ENCODE measurements at places on chromosomes 11 and 22.

DNA sequence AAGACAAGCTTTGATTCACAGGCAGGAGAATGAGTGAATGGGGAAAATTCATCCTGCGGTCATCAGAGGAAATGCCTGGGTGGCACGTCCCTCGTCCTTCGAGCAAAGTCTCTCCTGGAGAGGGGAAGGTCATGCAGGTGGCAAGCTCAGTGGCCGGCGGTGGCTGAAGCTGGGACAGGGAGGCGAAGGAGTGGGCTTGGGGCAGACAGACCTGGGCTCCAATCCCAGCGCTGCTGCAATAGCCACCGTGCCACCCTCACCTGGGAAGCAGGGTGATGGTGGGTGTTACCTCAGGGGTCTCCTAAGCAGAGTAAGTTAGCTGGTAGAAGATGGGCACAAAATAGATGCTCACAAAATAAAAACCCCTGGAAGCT lies 22.4 kb upstream of the CACNG2 start:
- no peak for DNase-seq

GRCh38 chr22:31045900-31046538 lies 35.1 kb upstream of the SMTN start:
- no peak for DNase-seq

DNA sequence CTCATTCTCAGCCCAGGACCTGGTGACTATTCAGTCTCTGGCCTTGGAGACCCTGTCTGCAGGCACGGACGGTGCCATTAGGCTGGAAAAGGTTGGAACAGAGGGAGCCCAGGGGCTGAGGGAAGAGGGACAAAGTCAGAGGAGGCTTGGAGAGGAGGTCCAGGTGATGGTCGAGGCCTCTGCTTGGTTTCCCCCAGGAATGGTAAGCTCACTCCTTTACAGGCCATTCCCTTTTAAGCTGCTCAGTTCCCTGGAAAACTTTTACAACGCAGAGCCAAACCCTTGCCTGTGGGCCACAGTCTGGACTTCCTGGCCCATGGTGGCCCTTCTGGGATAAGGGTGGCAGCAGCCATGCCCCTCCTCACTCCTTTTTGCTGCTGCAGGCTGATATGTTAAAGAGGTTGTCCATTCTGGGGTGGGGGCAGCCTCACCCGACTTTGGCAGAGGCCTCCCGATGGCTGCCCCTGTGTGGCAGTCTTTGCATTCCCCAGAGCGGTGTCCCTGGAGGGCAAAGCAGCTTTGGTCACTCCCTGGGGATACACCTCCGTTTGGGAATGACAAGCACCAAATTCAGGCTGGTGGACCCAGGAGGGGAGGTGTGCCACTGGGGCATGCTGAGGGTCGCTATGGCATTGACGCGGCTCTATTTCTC lies 34.0 kb upstream of the RFPL3 start:
- DNase-seq: no peak

DNA sequence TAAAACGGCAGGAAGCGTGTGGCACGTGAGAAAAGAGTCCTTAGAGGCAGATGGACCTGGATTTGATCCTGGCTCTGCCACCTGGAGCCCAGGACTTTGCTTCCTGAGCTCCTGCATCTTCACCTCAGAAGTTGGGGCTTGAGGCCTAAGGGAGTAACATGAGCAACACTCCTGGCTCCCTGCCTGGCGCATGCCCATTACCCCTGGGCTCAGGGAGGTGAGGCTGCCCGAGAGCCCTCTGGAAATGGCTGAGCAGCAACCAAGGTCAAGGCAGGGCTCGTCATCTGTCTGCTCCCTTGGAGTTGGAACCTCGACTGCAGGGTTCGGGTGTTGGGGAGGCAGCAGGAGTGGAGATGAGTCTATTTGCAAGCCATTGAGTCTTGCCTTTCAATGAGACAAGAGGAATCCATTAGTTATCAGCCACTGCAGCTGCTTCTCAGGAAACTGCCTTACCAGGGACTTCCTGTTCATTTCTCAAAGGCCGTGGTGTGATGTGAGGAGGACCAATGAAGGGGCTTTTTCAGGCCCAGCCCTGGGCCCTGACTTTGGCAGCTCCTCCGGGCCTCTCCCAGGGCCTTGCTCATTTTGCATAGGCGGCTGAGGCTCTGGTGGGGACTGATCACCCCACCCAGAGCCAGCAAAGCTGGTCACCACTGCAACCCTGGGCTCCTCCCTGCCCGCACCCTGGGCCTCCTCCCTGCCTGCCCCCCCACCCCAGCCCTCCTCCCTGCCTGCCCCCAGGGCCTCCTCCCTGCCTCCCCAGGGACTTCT lies 6.4 kb downstream of the FADS2 start:
- no peak for DNase-seq

DNA sequence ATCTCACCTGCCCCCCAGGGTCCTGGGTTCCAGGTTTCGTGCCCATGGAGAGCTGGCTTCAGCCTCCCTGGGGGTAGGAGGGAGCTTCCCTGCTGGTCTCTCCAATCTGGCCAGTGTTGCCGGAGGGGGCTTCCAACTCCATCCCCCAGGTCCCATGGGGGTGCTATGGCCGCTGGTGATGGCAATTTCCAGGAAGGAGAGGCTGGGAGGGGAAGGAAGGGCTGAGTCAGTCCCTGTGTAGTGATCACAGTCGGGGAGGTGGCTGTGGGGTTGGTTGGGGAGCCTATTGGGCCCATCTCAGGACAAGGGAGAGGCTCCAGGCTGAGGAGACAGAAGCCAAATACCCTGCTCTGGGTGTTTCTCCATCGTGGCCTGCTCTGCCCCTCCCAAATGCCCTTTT lies 5.7 kb upstream of the CDC42EP2 start:
- DNase-seq: no peak

GRCh38 chr11:74839971-74840370 lies 91.3 kb downstream of the RNF169 start:
- no peak for DNase-seq

DNA sequence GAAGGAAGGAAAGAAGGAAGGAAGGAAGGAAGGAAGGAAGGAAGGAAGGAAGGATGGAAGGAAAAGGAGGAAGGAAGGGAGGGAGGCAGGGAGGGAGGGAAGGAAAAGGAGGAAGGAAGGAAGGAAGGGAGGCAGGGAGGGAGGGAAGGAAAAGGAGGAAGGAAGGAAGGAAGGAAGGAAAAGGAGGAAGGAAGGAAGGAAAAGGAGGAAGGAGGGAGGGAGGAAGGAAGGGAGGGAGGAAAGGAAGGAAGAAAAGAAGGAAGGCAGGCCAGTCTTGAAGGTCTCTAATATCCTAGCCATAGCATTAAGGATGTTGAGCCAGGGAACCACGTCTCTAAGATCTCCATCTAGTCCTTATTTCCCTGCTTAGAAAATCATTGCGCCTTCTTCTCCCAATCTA lies 78.8 kb downstream of the TMPRSS5 start:
- no peak for DNase-seq

Data from cerebellar nuclear complex (tissue), 1 donor.